Activated CD4-positive, alpha-beta memory T cell treated with anti-CD3 and anti-CD28 coated beads, Interleukin-2, amount 10 ng/mL, durations not matched to agents 7 days and 5 days (primary cell): ENCODE measurements at places on chromosomes 2 and 18. TPM values are rescaled to one million over a fixed set of nuclear protein-coding genes. Genes with fewer than 3 reads are reported as not detected.

DNA sequence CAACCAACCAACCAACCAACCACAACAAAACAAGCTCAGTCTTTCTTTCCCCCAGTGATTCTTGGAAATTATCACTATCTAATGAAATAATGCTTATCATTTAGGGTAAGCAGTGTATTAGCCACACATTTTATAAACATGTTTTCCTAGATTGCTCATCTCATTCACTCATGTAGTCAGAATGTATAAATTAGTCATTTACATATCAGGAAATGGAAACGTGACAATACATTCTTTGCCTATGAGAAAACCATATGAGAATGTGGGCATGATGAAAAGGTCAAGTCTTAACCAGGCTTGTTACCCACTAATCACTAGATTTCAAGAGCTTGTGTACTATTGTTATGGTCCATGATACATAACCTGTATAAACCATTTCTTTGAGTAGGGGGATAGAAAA, 1583.4 kb upstream of the PIK3C3 start:
- no peak for DNase-seq

DNA sequence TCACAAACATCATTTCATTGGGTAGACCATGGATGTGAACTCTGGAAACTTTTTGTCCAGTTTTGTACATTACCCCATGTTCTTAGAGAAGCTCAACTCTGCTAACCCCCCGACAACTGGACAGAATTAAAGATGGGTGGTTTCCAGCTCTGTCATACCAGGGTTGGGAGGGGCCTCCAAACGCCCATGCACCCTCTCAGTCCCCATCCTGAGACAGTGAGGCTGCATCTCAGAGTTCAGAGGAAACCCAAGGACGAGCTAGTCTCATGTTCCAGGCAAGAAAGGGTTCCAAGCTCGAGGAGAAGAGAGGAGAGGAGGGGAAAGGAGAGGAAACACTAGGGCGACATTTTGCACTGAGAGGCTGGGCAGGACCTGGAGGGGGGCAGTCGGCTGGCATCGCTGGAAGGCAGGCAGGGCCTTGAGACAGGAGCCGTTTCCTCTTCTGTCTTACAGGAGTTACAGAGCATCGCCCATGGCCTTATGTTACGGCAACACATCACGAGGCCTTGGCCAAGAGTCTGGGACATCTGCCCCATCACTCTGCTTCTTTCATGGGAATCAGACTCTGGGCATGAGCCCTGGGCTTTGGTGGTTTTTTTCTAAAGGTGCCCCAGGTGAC, 16.4 kb downstream of the MAL start:
- DNase-seq: no peak

- DNase-seq: no peak
Observed at GRCh38 chr2:216130346-216130971, 21.3 kb downstream of the XRCC5 start.

- no peak for DNase-seq
Observed at GRCh38 chr2:223262946-223263345, 211.0 kb downstream of the KCNE4 start.

DNA sequence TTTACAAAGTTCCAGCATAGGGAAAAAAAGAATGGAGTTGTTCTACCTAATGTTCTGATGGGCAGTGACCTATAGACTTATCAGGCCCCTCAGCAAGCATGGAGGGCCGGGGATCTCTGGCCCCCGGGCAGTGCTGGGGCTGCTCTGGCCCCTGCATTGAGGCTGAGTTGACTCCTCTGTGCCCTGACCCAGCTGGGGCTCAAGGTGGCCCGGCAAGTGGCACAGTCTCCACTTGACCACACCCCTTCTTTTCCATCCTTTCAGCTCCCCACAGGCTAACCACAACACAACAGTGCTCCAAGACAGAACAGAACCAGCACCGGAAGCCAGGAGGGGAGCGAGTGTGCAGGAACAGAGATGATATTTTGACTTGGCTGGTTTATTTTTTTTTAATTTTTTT, 19.9 kb downstream of the TOGARAM2 start:
- no peak for DNase-seq

DNA sequence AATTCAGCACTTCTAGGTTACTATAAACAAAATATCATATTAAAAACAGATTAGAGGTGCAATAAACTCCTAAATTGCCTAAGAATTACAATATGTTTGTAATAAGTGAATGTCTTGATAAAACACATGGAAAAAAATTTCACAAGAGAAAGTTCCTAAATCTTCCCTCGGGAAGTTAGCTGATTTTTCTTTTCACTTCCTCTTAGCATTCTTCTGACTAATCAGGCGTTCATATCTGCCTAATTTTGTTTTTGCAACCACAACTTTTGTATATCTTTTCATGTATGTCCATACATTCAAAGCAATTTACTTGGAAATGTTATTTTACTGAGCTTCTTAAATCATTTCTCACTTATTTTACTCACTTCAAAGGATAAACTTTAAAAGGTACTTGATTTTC, 88.5 kb downstream of the RTTN start:
- DNase-seq: no peak

- no peak for DNase-seq
Observed at GRCh38 chr18:58870621-58871020, 5.9 kb downstream of the ZNF532 start.

GRCh38 chr18:48827291-48828193, 123.2 kb downstream of the SMAD7 start:
- DNase-seq: no peak

GRCh38 chr2:8923183-8923582, 80.3 kb downstream of the MBOAT2 start:
- no peak for DNase-seq

DNA sequence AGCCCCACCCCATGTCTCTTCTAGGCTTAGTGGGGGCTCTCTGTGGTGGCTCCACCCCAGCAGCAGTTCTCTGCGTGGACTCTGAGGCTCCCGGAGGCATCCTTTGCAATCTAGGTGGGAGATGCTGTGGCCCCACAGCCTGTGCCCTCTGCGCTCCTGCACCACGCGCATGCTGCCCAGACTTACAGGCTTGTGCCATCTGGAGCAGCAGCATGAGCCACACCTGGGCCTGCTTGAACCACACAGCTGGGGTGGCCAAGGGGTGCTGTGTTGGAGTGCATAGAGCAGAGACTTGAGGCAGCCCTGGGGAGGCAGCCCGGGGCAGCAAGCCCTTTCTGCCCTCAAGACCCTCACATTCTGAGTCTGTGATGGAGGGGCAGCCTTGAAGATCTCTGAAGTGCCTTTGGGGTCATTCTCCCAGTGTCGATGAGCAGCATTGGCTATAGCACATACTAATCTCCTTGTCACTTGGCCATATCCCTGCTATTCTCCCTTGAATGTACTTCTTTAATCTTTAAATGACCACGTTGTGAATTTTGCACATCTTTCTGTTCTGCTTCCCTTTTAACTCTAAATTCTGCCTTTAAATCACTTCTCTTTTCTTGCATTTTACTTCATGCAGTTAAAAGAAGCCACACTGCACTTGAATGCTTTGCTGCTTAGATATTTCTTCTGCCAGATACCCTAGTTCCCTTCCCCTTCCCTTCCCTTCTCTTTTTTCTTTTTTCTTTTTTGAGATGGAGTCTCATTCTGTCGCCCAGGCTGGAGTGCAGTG, 62.4 kb downstream of the NCAPH start:
- no peak for DNase-seq

DNA sequence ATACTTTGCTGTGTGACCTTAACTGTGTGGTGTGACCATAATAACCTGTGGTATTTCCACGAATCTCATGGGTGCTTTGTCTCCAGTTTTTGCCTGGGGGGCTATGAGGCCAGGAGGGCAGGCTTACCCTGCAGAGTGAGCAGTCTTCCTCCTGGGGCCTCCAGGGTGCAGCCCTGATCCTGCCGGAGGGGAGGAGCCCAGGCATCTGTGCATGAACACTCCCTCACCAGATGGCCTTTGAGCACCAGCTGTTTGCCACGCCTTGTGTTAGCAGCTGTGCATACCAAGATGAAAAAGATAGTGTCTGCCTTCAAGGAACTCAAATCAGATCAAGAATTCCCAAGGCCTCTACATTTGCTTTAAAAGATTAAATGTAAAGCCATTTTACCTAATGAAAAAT, 75.0 kb upstream of the RBM44 start:
- DNase-seq: no peak

DNA sequence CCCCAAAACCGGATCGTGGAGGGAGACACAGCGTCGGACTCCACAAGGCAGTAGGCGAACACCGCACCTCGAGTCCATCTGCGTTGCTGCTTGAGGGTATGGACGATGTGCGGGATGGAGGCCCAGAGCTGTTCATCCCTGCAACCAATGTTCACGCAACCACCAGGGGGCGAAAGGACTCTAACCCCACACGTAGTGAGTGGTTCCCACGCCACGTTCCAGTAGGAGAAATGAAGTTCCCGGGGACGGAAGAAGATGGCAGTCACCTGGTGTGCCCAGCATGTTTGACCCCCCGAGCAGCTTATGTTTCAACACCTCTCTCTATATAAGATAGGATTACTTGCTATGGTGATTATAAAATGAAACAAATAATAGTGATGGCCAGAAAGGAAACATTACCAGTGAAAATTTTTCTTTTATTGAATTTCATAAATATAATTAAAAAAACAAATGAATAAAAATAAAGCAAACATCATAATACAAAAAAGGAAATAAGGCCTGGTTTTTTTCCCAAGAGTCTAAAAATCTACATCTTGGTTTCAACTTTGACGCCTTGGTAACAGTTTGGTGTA, 184.3 kb downstream of the SH3BP4 start:
- DNase-seq: peak; percentile 45

- DNase-seq: no peak
Observed at GRCh38 chr2:149446748-149447147, 116.4 kb downstream of the LYPD6 start.

DNA sequence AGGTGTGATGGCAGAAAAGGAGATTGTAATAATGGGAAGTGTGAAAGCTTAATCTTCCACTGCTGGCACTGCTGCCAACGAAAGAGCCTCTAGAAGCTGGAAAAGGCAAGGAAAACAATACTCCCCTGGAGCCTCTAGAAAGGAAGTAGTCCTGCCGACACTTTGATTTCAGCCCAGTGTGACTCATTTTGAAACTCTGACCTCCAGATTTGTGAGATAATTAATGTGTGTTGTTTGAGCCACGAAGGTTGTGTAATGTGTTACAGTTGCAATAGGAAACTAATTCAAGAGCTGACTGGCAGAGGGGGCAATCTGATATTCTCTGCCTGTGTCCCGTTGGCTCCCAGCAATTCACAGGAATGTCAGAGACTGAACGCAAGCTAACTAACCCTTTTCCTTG, 219.2 kb upstream of the UBE2E3 start:
- DNase-seq: no peak

- DNase-seq: no peak
Observed at GRCh38 chr2:13252615-13253014, 535.9 kb downstream of the TRIB2 start.

GRCh38 chr2:150630587-150631235, 143.2 kb upstream of the RND3 start:
- DNase-seq: no peak

DNA sequence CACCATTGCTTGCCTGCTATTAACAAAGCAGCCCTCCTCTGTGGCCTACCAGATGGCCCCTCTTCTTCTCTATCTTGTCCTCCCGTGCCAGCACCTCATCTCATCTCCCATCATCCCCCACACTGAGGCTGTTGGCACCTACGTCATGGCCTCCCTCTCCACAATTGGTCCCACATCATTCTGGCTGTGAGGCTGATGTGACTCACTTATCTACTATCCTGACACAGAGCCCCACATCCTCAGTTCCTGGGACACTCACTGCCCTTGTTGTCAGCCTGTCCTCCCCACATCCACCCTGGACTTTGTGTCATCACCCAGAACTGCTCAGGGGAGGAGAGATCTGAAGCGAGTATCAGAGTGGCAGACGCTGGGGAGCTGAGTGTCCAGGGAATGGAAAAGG, 102.9 kb downstream of the MRO start:
- DNase-seq: no peak

DNA sequence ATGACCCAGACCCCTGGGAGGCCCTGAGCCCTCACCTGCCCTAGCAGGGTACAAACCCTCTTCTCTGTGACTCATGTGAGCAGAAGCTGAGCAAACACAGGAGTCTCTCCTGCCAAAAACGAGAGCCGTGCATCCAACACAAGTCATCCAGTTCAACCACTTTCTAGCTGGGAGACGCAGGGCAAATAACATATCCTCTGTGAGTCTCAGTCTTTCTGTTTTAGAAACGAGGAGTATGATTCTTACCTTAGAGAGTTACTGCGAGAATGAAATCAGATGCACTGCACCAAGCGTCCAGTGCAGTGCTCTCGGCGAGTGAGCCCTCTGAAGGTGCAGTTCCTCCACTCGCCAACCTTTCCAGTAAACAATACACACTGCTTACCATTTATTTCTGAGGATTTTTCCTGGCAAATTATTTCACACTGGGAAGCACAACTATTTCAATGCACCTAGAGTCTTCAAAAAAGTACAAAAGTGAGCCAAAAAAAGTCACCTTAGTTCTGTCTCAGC, 331.8 kb upstream of the MYT1L start:
- no peak for DNase-seq

DNA sequence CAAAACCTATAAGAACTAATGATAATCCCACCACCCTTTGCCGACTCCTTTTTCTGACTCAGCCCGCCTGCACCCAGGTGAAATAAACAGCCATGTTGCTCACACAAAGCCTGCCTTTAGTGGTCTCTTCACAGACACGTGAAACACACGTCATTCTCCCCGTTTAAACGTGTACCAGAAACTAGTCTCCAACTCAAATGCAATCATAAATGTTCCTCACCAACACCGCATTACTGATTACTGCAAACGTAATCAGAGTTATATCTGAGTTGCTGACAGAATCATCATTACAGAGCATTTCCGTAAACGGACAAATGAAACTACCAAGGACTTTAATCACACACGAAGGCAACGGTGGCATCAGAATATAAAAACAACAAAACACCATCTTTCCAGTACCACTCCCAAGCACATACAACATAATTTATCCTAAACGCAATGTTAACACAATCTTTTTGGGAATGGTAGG, 1.9 kb downstream of the CLK1 start:
- DNase-seq: peak; percentile 67

DNA sequence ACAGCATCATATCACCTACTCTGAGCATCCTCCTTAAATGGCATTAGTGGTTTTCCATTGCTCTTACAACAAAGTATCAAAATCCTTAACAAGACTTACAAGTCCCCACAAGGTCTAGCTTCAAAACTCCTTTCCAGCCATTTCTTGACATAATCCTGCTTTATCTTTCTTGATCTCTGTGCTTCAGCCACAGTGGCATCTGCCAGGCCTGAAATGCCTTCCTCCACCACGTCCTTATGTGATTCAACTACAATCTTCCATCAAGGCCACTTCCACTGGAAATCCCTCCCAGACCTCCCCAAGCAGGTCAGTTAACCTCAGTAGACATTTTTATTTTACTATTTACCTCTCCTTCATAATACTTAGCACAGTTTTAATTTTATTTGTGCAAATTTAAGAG, 83.8 kb upstream of the CCDC150 start:
- no peak for DNase-seq

The SPOPL gene
- total RNA-seq: 16.0 TPM

The CREG2 gene
- 0.98 TPM for total RNA-seq

The TAF4B gene
- total RNA-seq: 3.3 TPM

The DPP4 gene
- 122 TPM for total RNA-seq

The NDUFS1 gene
- 65.4 TPM for total RNA-seq

The RFTN2 gene
- total RNA-seq: not detected
